Posterior cingulate gyrus (tissue), 11 donors: ENCODE measurements at places on chromosomes 2 and 18.
A peak's percentile ranks its signal among the peaks of the same experiment; 100 is the strongest.

- DNase-seq = peak; percentile 44
Measured at GRCh38 chr18:811892-812375, at the start of gene YES1. YES1 (minus strand) TSS chr18:812242; CDS start chr18:756827, 55,415 bp downstream.

DNA sequence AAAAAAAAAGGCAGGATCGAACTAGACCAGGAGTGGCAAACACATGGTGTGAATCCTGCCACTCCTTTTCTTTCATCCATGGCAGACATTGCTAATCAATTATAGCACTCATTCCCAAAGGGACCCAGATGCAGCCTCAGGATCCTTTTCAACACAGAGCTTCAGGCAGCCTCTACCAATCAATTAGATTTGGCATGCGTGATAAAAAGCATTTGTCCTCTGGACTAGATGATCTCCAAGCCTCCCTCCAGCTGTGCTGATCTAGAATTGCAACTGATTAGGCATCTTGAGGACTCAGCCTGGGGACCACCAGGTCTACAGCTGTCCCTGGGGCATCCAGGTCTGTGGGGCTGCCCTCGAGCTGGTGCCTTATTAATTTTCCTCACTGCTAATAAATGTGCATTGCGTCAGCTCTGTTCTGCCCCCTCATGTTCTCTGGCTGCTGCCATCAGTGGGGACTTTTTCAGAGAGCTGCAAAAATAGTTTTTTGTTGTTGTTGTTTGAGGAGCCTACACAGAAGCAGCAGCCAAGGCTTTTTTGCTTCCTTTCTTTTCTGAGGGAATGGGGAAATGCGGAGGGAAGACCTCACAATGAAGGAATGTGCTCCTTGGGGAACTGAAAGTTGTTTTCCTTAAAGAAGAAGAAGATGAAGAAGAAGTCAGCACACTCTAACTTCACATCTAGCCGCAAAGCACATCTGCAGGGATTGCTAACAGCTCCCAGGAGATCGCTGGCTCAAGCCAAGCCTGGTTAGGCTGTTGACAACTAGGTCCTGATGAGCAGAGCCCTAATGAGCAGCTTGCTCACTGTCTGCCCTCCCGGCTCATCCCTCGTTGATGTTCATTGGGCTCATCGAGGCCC is 8.8 kb upstream of the ATOH8 start:
- no peak for DNase-seq

DNA sequence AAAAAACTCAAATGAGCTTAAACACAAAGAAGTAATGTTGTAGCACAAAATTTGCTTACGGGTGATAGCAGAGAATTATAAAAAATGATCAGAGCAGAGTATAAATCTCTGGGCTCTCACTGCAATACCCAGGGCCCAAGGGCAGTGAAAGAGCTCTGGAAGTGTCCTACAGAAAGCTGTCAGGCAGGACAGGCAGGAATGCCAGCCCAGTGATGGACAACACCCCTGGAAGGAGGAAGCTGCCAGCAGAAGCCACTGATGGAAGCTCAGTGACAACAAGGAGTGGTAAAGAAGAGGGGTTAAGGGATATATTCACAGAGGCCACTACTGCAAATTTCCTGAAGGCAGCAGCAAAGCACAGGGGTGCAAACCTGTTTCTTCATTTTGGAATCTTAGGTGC is 214.9 kb downstream of the L3MBTL4 start:
- no peak for DNase-seq

GRCh38 chr18:55515941-55516710 is 71.9 kb downstream of the TCF4 start:
- DNase-seq = no peak

DNA sequence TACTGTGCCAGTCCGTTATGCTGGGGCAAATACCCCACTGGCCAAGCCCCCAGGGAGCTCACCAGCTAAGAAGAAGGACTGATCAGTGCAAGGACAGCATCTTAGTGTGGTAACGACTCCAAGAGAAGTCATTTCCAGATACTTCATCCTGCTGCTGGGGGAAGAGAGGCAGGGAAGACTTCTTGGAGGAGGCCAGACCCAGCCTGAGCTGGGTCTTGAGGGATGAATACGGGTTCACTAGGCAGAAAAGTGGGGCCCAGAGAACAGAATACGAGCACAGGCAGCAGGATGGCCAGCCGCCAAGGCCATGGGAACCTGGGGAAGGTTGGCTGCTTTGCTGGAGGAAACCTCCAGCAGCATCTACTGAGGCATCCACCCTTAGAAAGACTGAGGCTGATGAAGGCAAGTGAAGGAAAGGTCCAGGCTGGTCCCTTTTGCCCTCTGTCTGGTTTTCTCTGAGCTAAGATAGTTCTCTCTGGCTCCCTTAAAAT is 84.1 kb downstream of the GLI2 start:
- peak; percentile 44 for DNase-seq

DNA sequence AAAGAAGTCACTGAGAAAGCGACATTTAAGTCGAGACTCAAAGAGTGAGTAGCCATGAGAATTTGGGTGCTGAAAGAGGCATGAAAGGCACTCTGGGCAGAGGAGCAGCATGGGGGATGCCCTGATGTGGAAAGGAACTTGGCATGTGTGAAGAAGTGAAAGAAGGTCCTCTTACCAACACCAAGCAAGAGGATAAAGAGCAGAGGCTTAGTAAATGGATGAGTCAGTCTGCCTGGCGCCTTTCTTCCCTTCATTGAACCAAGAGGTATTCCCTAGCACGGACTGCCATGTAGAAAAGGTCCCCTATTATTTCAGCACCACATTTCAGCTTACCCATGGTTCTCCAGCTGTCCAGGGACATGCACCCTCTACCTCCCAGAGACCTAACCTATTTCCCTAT is 221.1 kb upstream of the NRP2 start:
- DNase-seq = no peak

GRCh38 chr2:186460465-186460864 is 25.6 kb upstream of the ZC3H15 start:
- no peak for DNase-seq
